ENCODE measurements at places on chromosomes 12 and 14.

- DNase-seq: no peak
Observed at GRCh38 chr12:45987340-45987727, 3.0 kb downstream of the SCAF11 start.

DNA sequence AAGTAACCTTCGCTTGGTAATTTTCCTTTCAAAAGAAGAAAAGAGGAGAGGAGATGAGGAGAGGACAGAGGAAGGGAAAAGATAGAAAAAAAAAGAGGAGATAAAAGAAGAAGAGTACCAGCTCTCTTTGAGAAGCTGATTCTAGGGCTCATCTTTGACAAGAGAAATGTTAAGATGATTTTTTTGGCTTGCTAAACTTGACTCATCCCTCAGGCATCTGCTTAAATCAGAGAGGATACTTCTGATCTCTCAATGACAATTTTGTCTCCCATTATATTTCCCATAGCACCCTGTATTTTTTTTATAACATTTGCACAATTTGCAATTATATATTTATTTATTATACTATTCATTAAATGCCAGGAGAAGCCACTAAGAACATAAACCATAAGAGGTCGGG is 17.1 kb downstream of the SYT1 start:
- no peak for DNase-seq

- DNase-seq: no peak
Observed at GRCh38 chr12:58159941-58160340, 218.6 kb downstream of the ATP23 start.

GRCh38 chr12:63906876-63907275 is 62.4 kb downstream of the SRGAP1 start:
- DNase-seq: no peak

GRCh38 chr12:117188961-117189724 is 1.1 kb downstream of the FBXO21 start:
- no peak for DNase-seq

DNA sequence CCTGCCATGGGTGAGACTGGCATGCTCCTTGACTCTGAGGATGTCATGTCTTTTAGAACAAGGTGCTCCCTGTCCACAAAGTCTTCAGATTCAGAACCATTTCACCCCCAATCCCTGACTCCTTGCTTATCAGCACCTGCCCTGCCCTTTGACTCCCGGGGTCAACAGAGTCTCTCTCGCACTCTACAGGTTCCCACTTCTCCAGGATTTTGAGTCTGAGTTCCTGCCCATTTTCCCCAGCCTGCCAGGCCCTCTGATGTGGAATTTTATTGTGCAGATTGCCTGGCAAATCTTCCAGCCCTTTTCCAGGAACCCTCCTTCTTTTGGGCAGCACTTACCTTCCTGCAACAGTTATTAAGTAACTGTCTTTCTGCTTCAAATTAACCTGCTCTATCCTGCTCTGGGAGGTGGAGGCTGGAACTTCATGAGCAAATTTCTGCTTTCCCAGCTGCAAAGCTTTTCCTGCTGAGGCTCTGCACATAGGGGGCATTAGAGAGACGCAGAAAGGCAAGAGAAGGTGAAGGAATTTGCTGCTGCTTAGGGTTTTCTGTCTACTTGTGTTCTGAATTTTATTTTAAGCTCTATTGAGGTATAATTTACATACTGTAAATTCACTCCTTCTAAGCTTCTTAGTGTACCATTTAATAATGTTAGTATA is 259.1 kb downstream of the PCNX1 start:
- DNase-seq: no peak

DNA sequence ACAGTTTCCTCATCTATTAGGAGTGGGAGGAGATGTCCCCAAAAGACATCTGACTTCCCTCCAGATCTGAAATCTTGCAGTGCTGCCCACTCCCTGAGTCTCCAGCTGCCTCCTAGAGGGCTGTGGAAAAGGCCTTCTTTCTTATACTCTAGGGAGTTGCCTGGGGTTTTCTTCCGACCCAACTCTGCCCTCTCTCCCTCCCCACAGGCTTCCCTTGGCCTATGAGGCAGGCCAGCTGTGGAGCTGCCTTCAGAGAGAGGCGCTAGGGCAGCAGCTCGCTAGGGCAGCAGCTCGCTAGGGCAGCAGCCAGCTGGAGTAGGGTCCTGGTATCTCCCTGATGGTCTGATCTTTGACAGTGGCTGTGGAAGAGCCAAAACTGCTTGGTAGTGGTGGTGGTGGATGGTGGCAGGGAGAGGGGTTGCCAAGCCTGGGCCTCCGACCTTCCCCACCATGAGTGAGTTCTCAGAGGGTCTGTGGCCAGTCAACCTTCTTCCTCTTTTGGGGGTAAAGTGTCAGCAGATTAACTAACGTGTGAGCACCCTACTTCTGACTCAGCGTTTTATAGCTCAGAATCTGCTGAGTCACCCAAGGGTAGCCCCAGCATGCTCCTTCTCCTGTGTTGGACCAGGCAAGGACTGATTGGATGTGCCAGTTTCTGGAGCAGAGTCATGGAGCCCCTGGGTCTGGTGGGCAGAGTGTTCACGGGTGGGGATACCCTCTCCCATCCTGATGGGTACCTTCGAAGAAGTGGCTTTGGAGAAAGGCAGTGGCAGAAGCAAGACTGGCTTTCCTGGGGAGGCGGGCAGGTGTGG is 2.3 kb downstream of the SLC48A1 start:
- DNase-seq: no peak

DNA sequence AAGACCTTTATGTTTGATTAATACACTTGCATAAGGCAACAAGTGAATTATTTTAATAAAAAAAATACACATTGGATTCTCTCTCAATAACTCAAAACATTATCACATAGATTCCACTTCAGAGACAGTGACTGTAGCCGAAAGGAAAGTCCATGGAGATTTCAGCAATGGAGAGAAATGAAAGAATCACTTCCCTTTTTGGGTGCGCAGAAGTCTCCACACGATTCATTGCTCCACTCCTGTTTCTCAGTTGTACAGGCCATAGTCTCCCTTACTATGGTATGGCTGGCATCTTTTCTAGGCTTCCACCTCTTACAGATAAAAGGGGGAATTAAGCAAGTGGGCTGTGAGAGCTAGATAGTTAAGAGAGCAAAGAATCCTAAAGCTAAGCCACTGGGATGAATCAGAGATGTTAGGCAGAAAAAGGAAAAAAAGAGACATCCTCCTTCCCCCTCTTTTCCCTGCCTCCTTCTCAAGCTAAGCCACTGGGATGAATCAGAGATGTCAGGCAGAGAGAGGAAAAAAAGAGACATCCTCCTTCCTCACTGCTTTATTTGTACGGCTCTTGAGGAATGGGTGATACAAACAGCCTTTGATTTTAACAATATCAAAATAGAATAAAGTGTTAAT is 16.3 kb downstream of the ST8SIA1 start:
- no peak for DNase-seq

- no peak for DNase-seq
Observed at GRCh38 chr12:3973973-3974644, 100.9 kb upstream of the PARP11 start.

DNA sequence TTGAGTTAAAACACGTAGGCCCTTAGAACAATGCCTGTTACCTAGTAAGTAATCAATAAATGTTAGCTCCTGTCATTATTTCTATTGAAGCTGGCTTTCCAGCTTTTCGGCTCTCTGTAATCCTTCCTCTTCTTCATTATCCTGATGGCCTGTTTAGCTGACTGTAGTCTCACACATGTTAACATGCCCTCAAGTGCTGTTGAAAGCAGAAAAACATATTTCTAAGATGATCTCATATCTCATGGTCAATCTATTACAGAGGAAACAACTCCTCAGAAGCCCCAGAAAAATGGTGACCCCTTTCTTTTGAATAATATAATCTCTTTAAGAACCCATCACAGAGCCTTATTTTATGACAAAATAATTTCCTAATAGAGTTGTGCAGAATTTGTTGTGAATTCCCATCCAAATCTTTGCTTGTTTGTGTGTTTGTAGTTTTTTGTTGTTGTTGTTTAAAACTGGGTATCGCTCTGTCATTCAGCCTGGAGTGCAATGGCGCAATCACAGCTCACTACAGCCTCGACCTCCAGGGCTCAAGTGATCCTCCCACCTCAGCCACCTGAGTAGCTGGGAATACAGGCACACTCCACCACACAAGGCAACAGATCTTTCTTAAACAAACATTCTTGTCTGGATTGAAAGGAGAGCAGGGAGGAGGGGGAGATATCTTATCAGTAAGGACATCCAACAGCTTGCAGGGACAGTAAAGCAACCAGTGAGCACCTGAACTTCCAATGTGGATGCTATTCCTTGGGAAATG is 242.5 kb upstream of the CAND1 start:
- DNase-seq: no peak

GRCh38 chr12:132278401-132279183 is 50.8 kb downstream of the GALNT9 start:
- DNase-seq: no peak

DNA sequence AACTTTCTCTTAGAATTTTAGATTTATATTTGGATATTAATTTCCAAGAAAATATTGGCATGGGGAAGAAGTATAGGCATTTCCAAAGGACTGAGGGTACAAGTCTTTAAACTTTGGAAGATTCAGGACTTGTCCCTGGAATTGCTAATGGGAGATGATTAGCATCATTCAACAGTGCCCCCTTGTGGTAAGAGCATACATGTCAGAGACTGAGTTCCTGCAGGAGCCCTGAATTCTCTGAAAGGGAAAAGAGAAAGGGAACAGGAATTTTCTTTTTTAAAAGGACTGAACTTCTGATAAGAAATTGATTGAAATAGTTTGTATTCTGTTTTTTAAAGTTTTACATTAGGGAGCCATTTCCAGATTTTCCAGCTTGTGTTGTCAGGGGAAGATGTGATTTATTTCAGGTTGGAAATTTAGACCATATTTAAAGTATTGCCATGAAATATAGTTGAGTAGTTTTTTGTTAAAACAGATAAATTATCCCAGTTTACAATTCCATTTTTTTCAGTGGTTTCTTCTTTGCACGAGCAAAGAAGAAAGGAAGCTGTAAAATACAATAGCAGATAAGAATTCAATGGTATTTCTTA is 44.0 kb upstream of the REP15 start:
- DNase-seq: no peak

DNA sequence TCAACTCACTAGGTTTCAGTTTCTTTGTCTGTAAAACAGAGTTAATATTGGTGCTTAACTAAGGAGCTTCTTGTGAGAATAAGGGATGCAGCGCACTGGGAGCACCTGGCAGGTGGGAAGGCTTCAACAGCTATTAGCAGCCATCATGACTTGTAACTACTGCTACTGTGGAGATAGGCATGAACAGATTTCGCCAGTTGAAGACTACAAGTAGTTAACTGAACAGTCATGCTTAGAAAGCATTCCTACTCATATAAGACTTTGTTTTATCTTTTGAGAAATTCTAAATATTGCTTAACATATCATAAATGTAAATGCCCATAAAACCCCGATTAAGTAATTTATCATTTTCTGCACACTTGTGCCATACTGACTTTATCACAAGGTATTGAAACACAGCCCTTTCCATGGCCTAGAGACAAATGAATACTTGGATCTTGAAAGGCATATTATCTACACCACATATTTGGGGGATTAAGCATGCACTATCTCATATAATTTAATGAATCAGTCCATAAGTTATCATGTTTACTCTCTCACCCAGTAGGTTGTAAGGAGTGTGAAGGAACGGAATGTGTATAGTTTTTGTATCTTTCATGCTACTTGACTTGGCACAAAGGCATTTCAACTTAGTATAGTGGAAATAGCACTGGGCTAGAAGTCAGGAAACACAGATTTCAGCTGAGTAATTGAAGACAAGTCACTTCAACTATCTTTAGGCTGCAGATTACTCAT is 16.1 kb downstream of the NTN4 start:
- no peak for DNase-seq

DNA sequence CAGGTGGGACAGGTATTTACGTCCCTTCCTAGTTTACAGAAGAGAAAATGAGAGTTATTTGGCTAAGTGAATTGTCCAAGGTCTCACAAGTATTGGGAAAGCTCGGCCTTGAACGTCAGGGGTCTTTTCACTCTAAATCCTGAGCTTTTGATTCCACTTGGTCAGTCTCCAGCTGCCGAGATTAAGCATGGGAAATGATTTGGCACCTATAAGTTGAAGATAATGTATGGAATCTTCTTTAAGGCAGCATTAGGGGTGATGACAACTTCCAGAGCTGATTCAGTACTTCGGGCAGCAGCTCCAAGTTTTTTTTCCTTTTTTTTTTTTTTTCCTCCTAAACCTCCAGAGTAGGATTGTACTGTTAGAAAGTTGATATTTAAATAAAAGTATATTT is 722 bp downstream of the FAM234B start:
- no peak for DNase-seq

GRCh38 chr14:103696070-103696402 is 19.2 kb downstream of the XRCC3 start:
- no peak for DNase-seq

- DNase-seq: no peak
Observed at GRCh38 chr12:67419810-67420209, 150.7 kb downstream of the CAND1 start.

DNA sequence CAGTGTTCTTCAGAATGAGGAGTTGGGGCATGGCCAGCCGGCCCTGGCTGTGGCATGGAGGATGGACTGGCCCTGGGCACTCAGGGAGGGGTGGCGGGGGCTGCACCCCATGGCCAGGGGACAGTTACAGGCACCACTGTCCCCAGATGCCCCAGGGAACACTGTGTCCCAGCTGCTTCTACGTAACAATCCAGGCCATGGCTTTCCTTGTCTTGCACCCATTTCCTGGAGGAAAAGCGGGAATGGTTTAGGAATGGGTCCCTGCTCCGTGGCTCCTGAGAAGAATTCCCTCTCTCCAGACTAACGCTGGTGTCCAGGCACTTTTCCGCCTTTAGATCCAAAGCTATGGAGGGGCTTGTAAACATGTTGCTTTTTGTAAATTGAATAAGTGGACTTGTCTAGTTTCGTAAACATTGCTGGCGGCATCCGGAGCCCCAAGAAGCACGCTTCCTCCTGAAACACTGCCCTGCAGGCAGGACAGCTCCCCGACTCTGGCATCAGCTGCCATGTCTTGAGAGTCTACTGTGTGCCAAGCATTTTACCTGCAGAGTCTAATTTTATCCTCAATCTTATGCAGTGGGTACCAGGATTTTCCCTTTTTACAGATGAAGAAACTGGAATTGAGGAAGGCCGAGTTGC is 238.3 kb downstream of the SLC41A2 start:
- DNase-seq: no peak

DNA sequence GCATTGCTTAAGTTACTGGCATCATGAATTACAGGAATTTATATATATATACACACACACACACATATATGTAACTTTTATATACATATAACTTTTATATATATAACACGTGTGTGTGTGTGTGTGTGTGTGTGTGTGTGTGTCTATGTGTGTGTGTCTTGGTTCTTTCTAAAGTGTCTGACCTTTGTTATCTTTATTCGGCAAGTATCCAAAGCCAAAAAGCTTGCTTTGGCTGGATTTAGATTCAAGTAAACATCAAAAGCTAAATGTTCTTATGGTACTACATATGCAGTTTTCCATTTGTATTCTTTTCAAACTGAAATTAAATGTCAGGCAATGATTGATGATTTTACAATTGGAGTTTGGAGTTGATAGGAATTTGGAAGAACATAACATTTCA is 69.9 kb downstream of the SLC16A7 start:
- no peak for DNase-seq

GRCh38 chr14:51701951-51702350 is 50.2 kb downstream of the FRMD6 start:
- no peak for DNase-seq
